ENCODE measurements at places on chromosomes 12 and 14.

DNA sequence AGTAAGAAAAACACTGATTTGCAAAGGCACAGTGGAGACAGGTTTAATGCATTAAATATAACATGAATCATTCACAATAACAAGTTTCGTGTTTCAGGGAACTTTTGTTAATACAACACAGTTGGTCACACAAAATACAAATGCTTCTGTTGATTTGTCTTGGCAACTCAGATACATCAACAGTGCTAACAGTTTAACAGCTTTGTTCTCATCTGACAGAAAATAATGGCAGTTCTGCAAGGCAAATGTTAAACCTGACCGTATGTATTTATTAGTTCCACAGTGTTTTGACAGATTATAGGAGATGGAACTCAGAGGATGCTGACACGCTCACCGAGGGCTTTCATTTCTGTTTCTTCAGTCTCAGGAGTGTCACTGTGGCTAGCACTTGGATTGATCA lies 350.7 kb downstream of the PRKD1 start:
- H3K36me3 ChIP-seq, result no peaks in the 10 kb centered on the region
- no peaks in the 10 kb centered on the region for H3K27me3 ChIP-seq
- no peak overlapping the region for H3K27ac ChIP-seq
- DNase-seq, result no peak

DNA sequence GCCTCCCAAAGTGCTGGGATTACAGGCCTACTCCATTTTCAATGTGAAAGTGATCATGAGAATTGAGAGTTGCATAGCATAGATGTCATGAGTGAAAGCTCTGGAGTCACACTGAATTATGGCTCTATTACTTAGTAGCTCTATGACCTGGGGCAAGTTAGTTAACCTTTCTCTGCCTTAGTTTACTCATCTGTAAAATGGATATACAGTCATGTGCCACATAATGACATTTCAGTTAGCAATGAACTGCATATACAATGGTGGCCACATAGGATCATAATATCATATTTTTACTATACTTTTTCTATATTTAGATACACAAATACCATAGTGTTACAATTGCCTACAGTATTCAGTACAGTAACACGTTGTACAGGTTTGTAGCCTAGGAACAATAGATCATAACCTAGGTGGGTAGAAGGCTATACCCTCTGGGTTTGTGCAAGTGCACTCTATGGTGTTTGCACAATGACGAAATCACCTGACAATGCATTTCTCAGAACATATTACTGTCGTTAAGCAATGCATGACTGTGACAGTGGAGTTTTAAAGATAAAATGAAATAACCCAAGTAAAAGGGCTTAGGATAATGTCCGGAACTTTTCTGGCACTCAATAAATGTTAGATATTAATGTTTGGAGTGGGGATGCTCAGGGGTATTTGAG lies 53.1 kb downstream of the ZFYVE26 start:
- peaks cover 64% of the 10 kb centered on the region for H3K36me3 ChIP-seq
- H3K27ac ChIP-seq, result no peak overlapping the region
- no peaks in the 10 kb centered on the region for H3K27me3 ChIP-seq

GRCh38 chr12:14284184-14284722 lies 81.2 kb upstream of the ATF7IP start:
- peak overlapping the region; percentile 75 for H3K27ac ChIP-seq
- no peaks in the 10 kb centered on the region for H3K27me3 ChIP-seq
- H3K36me3 ChIP-seq, result no peaks in the 10 kb centered on the region
- H3K4me1 ChIP-seq, result peaks cover 13% of the 10 kb centered on the region
- H3K4me3 ChIP-seq, result no peak overlapping the region
- DNase-seq, result peak; percentile 76

GRCh38 chr12:121839106-121839992 lies 19.3 kb downstream of the HPD start:
- H3K27ac ChIP-seq, result no peak overlapping the region
- H3K27me3 ChIP-seq, result peaks cover 3% of the 10 kb centered on the region
- H3K4me1 ChIP-seq, result peaks cover 4% of the 10 kb centered on the region
- peak; percentile 95 for DNase-seq
- peak overlapping the region; percentile 52 for H3K4me3 ChIP-seq
- no peaks in the 10 kb centered on the region for H3K36me3 ChIP-seq

- peak; percentile 81 for DNase-seq
- H3K36me3 ChIP-seq, result no peaks in the 10 kb centered on the region
- no peaks in the 10 kb centered on the region for H3K27me3 ChIP-seq
- H3K4me1 ChIP-seq, result peaks cover 35% of the 10 kb centered on the region
These were observed 117.1 kb downstream of the SLC25A47 start for GRCh38 chr14:100440207-100440631.

- DNase-seq, result peak; percentile 2
- H3K27me3 ChIP-seq, result no peaks in the 10 kb centered on the region
- no peak overlapping the region for H3K27ac ChIP-seq
- no peaks in the 10 kb centered on the region for H3K4me1 ChIP-seq
These were observed 546.7 kb downstream of the SNAPC1 start for GRCh38 chr14:62308891-62309290.

DNA sequence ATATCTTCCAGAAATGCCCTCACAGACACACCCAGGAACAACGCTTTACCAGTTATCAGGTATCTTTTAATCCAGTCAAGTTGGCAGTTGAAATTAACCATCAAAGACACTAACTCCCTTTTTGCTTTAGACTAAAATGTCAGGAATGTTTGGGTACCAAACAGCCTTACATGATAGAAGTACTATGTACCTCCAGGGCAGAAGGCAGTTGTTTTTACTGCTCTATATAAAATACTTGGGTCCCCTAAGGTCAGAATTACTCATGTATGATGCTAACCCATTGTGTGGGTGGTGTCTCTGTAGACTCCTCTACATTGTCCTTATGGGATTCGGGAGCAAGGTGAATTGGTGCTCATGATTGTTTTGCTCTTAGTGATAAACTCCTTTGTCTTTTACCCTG lies 492.5 kb upstream of the FLRT2 start:
- no peaks in the 10 kb centered on the region for H3K4me1 ChIP-seq
- H3K4me3 ChIP-seq, result no peak overlapping the region
- H3K27me3 ChIP-seq, result no peaks in the 10 kb centered on the region
- no peak overlapping the region for H3K27ac ChIP-seq
- H3K36me3 ChIP-seq, result no peaks in the 10 kb centered on the region

- no peak for DNase-seq
- H3K4me1 ChIP-seq, result no peaks in the 10 kb centered on the region
- no peak overlapping the region for H3K4me3 ChIP-seq
- H3K27me3 ChIP-seq, result no peaks in the 10 kb centered on the region
These were observed 21.6 kb downstream of the MRPS35 start for GRCh38 chr12:27732281-27732680.

- peaks cover 2% of the 10 kb centered on the region for H3K36me3 ChIP-seq
- DNase-seq, result no peak
- H3K27me3 ChIP-seq, result no peaks in the 10 kb centered on the region
- H3K4me3 ChIP-seq, result no peak overlapping the region
- no peak overlapping the region for H3K27ac ChIP-seq
These were observed 3.2 kb downstream of the IPO8 start for GRCh38 chr12:30692470-30692869.

DNA sequence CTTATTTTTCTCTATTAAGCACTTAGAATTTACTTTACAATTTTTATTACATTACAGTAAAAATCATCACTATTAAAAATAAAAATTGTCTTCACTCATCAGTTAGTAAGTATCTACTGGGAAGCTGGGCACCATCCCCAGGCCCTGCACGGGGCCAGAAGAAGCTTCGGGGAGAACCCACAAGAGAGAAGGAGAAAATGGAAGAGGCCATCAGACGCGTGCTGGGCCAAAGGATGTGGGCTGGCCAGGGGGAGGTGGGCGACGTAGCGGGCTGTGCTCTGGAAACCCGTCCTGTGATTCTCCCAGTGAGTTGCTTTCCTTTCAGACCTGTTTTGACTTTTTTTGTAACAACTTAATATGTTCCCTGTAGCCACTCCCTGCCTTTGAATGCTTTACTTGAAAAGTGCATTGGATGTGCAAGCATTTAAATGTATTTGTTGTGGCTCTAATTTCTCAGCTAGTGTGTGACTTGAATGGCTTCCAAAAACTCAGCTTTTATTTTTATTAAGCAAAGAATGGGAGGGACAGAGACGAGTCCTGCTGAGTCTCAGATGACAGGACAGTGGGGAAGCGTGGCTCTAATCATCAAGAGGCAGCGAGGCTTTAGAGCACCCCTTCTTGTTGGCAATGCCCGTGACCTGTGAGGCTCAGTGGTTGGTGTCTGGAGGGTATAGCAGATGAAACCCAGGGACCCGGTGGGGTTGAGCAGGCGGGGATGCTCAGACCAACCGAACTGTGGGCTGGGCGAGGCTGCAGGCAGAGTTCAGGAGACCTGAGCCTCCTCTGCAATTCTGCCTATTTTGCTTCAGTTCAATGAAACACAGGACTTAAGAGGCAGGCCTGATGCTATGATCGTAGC lies 38.8 kb downstream of the SYNE3 start:
- no peak overlapping the region for H3K27ac ChIP-seq
- peaks cover 23% of the 10 kb centered on the region for H3K36me3 ChIP-seq
- H3K27me3 ChIP-seq, result no peaks in the 10 kb centered on the region

DNA sequence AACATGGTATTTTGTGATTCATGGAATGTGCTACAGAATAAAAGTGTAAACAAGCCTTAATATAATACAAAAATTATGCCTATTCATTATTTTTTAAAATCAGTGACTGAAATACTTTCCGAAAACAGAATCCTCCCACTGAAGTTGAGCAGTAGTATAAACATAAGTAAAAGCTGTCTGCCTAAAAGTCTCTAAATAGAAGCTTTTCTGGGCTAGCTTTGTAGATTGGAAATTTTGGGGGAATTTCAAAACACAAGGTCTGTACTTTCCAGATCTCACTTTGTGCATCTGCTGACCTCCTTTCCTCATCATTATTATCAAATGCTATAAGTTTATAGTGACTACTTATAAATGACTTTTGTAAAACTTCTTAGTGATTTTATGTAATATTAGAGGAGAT lies 80.4 kb upstream of the TRHDE start:
- no peak overlapping the region for H3K27ac ChIP-seq
- H3K36me3 ChIP-seq, result no peaks in the 10 kb centered on the region
- no peak overlapping the region for H3K4me3 ChIP-seq
- H3K4me1 ChIP-seq, result no peaks in the 10 kb centered on the region

GRCh38 chr12:5480218-5480937 lies 48.5 kb downstream of the NTF3 start:
- H3K27me3 ChIP-seq, result peaks cover 3% of the 10 kb centered on the region
- peak overlapping the region; percentile 47 for H3K27ac ChIP-seq
- DNase-seq, result peak; percentile 55
- peaks cover 17% of the 10 kb centered on the region for H3K4me1 ChIP-seq
- H3K4me3 ChIP-seq, result peak overlapping the region; percentile 15

- H3K36me3 ChIP-seq, result peaks cover 28% of the 10 kb centered on the region
- peaks cover 36% of the 10 kb centered on the region for H3K4me1 ChIP-seq
- no peak overlapping the region for H3K27ac ChIP-seq
- DNase-seq, result no peak
These were observed 21.8 kb downstream of the PLEKHG3 start for GRCh38 chr14:64725879-64726584.

- no peak overlapping the region for H3K4me3 ChIP-seq
- no peaks in the 10 kb centered on the region for H3K36me3 ChIP-seq
- DNase-seq, result no peak
- H3K27me3 ChIP-seq, result no peaks in the 10 kb centered on the region
- peaks cover 23% of the 10 kb centered on the region for H3K4me1 ChIP-seq
These were observed 171.9 kb downstream of the EMP1 start for GRCh38 chr12:13368431-13368830.

DNA sequence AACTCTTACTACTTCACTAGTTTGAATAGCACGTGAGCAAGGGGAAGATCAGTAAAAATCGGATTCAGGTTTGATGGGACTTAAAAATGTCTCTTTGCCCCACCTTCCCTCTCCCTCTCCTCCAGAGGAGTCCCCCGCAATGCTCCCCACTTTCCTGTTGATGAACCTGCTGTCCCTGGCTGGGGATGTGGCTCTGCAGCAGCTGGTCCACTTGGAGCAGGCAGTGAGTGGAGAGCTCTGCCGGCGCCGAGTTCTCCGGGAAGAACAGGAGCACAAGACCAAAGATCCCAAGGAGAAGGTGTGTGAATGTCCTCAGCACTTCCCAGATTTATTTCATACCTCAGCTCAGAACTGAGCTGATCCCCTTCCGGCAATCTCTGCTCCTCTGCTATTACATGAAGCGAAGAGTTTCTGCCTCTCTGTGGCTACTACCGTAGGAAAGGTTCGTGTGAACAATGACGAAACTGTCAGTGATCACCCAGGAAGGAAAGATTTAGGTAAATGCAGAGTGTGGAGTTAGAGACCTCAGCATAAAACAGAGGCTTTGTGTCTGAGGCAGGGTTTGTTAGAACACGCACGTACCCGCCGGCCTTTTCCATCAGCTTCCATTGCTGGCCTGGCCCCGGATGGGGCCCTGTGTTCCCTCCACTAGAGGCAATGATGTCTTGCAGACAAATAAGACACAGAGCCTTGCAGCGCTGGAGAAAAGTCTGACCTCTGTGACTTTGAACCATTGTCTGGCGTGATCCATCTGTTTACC lies 7.4 kb upstream of the GAPDH start:
- H3K27ac ChIP-seq, result no peak overlapping the region
- peaks cover 91% of the 10 kb centered on the region for H3K36me3 ChIP-seq
- no peaks in the 10 kb centered on the region for H3K27me3 ChIP-seq
- no peak overlapping the region for H3K4me3 ChIP-seq
- DNase-seq, result no peak
- H3K4me1 ChIP-seq, result peaks cover 2% of the 10 kb centered on the region

GRCh38 chr12:11927286-11927935 lies 143.3 kb upstream of the BCL2L14 start:
- H3K27me3 ChIP-seq, result no peaks in the 10 kb centered on the region
- H3K36me3 ChIP-seq, result no peaks in the 10 kb centered on the region
- no peaks in the 10 kb centered on the region for H3K4me1 ChIP-seq

GRCh38 chr12:100187068-100187467 lies 13.5 kb upstream of the ACTR6 start:
- no peaks in the 10 kb centered on the region for H3K27me3 ChIP-seq
- DNase-seq, result no peak
- no peaks in the 10 kb centered on the region for H3K4me1 ChIP-seq

- no peaks in the 10 kb centered on the region for H3K4me1 ChIP-seq
- H3K27me3 ChIP-seq, result no peaks in the 10 kb centered on the region
- no peak overlapping the region for H3K4me3 ChIP-seq
- DNase-seq, result peak; percentile 21
- H3K36me3 ChIP-seq, result no peaks in the 10 kb centered on the region
- no peak overlapping the region for H3K27ac ChIP-seq
These were observed 441.2 kb downstream of the BTG1 start for GRCh38 chr12:91704446-91704845.

GRCh38 chr12:67276421-67276820 lies 7.3 kb downstream of the CAND1 start:
- H3K27ac ChIP-seq, result no peak overlapping the region
- no peaks in the 10 kb centered on the region for H3K36me3 ChIP-seq
- H3K4me3 ChIP-seq, result no peak overlapping the region
- H3K4me1 ChIP-seq, result no peaks in the 10 kb centered on the region

DNA sequence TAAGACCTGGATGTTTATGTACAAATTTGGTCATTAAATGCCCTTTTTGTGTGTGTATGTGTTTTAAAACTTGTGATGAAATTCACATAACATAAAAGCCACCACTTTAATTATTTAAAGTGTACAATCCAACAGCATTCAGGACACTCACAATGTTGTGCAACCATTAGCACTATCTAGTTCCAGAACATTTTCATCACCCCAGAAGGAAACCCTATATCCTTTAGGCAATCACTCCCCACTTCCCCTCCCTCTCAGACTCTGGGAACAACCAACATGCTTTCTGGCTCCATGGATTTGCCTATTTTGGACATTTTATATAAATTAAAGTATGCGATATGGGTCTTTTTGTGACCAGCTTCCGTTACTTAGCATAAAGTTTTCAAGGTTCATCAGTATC lies 124.6 kb downstream of the TTC7B start:
- no peak overlapping the region for H3K27ac ChIP-seq
- no peak for DNase-seq
- H3K27me3 ChIP-seq, result no peaks in the 10 kb centered on the region
